ENCODE measurements at places on chromosomes 13 and 19. TPM values are rescaled to one million over a fixed set of nuclear protein-coding genes. Genes with fewer than 3 reads are reported as not detected.

Gene CAMSAP3
- total RNA-seq, result 1.3 TPM

Gene STRN4
- 31.9 TPM for total RNA-seq

Gene C19orf81
- 0.61 TPM for total RNA-seq

Gene GPR12
- not detected for total RNA-seq

Gene PABPC3
- 0.09 TPM for total RNA-seq

Gene SBNO2
- total RNA-seq, result 15.4 TPM

Gene C19orf67
- not detected for total RNA-seq

Gene ZNF112
- 3.1 TPM for total RNA-seq

Gene TNFSF9
- total RNA-seq, result 0.52 TPM

Gene N4BP2L1
- 33.5 TPM for total RNA-seq

GRCh38 chr13:52600666-52601065 is 41.6 kb upstream of the HNRNPA1L2 start:
- H3K4me1 ChIP-seq, result no peaks in the 10 kb centered on the region
- no peaks in the 10 kb centered on the region for H3K36me3 ChIP-seq
- peaks cover 19% of the 10 kb centered on the region for H3K27me3 ChIP-seq
- no peak overlapping the region for H3K27ac ChIP-seq
- DNase-seq, result no peak

DNA sequence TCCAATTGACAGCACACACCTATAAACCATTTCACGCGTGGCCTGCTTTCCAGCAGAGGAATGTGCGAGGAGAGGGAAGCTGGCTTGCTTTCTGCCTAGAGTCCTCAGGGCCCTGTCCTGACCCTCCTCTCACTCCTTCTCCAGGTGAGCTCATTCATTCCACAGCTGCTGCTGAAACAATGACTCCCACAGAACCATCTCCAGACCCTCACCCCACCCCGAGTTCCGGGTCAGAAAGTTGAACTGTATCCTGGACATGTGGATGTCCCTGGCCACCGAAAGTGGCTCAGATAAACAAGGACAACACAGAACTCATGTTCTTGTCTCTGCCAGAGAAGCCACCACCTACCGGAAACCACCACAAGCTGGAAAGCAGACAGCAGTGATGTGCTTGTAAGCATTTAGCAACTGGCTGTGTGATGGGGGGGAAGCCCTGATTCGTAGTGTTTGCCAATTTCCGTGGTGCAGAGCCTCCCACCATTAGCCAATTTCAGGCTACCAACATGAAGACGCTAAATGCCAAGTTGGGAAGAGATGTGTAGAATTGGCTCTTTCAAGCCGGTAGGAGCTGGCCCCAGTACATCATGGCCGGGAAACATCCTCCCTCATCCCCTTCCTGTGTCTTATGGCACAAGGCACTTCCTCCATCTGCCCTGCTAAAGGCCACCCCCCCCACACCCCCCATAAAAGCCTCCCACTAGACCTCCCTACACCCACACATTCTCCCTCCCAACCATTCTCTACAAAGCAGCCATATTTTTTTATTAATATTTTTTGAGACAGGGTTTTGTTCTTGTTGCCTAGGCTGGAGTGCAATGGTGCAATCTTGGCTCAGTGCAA is 5.0 kb downstream of the SYCE2 start:
- peak; percentile 75 for DNase-seq
- peak overlapping the region; percentile 36 for H3K4me3 ChIP-seq
- H3K36me3 ChIP-seq, result no peaks in the 10 kb centered on the region

DNA sequence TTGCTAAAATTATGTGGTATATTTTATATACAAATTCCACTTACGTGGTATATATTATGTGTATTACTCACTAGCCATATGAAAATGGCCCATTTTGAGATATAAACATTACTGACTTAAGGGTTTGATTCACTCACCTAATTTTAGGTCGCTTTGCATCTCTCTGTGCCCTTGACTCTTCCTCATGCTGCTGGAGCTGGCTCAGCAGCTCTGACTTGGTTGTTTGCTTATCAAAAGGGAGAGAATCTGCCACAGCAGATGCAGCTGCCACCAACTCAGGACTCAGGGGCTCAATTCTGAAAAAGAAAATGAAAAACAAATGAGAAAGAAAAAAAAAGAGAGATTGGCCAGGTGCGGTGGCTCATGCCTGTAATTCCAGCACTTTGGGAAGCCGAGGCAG is 12.2 kb downstream of the MRPS31 start:
- H3K4me1 ChIP-seq, result peaks cover 7% of the 10 kb centered on the region
- H3K27me3 ChIP-seq, result no peaks in the 10 kb centered on the region

GRCh38 chr13:81304121-81304659 is 963.3 kb upstream of the SPRY2 start:
- no peak overlapping the region for H3K27ac ChIP-seq
- no peaks in the 10 kb centered on the region for H3K4me1 ChIP-seq
- H3K4me3 ChIP-seq, result no peak overlapping the region
- H3K36me3 ChIP-seq, result no peaks in the 10 kb centered on the region

GRCh38 chr19:56118666-56119581 is 2.2 kb downstream of the ZNF787 start:
- H3K27me3 ChIP-seq, result no peaks in the 10 kb centered on the region
- H3K4me1 ChIP-seq, result peaks cover 47% of the 10 kb centered on the region
- DNase-seq, result no peak

Measured in thymus (tissue), 14 donors.